PC-3 (cell line): ENCODE measurements at places on chromosomes 11 and 22.
A peak's percentile ranks its signal among the peaks of the same experiment; 100 is the strongest.

DNA sequence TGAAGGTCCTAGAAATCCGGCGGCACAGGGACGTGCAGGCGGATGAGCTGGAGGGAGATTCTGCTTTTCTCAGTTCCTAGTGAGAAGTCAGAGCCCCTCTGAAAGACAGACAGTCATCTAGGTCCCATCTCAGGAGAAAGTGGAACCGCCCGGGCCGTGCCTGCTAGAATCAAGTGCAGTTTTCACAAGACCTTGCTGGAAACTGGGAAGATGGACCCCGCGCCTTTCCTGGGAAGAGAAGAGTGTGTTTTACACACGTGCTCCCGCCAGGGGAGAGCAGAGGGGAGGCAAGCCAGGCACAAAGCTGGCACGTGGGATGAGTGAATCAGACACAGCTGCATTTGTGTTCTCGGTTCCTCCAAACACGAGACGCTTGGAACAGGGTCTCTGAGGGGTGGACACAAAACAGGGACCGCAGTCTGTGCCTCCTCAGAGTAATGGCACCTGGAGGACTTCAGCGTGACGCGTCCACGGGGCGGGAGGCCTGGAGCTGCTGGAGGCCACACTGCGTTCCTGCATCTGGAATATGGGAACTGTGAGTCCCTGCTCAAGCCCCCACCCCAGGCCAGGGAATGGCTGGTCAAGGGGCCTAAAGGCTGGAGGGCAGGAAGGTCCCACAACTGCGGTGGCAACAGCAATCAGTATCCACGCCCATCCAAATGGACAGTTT, 218.3 kb downstream of the BRD1 start:
- DNase-seq, result no peak

- DNase-seq, result peak; percentile 42
Observed at GRCh38 chr22:44455151-44455962, 42.7 kb downstream of the RTL6 start.

GRCh38 chr11:63961608-63962412, 12.6 kb upstream of the COX8A start:
- DNase-seq, result no peak

DNA sequence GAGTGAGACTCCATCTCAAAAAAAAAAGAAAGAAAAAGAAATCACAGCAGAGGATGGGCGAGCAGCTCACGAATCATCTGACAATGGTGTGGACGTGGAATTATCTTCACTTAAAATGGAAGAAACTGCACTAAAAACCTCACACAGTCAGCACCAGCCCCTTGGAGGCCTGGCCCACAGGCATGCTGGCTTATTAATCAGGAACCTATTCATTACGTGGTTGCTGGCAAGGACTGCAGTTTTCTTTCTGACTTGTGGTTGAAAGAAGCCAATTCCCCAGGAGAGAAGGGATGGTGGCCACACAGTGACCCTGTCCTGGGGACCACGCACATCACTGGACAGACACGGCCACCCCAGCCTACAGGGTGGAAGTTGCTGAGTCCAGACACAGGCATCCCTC, 401.1 kb downstream of the CTTN start:
- peak; percentile 16 for DNase-seq

DNA sequence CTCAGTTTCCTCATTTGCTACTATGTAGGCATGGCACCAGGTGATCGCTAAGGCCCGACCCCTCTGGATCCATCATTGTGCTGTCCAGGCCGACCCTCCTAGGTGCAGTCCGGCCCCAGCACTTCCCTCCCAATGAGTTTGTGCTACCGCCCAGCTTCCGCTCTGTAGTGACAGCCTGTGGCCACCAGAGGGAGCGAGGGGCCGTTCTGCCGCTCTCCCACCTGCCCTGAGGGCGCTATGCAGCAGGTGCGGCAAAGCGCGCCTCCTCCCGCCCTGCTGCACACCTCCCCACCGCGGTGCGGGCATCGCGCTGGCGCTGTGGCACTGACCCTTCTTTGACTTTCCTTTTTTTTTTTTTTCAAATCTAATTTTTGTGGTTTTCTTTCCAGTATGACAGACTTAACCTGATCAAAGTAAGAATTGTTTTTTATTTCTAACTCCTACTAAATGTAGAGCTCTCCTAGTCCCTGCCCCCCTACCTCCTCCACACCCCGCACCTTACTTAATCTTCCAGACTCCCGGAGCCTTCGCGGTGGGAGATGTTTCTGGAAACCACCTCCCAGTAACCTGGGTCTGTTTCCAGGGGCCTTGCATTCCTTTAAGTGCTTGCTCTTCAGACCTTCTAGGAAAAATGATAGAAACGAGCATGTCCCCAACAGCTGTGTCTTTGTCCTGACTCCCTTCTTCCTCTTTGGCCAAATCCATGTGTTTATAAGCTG, 73.7 kb downstream of the SCN3B start:
- peak; percentile 86 for DNase-seq

- no peak for DNase-seq
Observed at GRCh38 chr11:1807264-1807995, 27.4 kb upstream of the SYT8 start.

- DNase-seq, result peak; percentile 54
Observed at GRCh38 chr11:127074151-127074761, 73.7 kb upstream of the KIRREL3 start.

DNA sequence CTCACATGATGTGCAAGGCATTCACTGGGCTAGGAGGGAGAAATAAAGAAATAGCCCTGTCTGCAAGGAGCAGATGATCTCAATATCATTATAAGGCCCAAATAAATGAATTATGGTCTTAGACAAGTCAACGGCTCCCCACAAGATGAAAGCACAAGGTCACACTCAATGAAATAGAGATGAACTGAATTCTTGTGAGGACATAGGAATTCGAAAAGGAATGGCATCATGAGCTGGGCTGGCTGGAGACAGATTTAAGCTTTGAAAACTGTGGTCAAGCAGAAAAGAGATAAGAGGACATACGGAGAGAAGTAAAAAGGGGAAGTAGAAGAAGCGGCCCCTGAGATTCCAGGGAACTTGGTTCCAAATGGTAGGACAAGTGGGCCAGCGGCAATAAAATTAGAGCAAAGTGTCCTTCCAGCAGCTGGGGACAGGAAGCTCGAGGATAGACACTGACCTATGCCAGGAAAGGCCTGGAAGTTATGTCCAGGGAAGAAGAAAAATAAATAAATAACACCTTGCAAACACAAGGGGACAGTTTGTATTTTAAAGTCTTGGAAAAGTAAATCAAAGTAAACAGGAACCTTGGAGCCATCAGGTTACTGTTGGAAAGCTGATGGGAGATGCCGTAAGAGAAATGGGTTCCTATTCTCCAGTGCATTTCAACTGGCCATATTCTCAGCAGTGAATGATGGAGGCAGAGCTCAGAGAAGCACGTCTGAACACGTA, 37.8 kb downstream of the GALNT18 start:
- no peak for DNase-seq

DNA sequence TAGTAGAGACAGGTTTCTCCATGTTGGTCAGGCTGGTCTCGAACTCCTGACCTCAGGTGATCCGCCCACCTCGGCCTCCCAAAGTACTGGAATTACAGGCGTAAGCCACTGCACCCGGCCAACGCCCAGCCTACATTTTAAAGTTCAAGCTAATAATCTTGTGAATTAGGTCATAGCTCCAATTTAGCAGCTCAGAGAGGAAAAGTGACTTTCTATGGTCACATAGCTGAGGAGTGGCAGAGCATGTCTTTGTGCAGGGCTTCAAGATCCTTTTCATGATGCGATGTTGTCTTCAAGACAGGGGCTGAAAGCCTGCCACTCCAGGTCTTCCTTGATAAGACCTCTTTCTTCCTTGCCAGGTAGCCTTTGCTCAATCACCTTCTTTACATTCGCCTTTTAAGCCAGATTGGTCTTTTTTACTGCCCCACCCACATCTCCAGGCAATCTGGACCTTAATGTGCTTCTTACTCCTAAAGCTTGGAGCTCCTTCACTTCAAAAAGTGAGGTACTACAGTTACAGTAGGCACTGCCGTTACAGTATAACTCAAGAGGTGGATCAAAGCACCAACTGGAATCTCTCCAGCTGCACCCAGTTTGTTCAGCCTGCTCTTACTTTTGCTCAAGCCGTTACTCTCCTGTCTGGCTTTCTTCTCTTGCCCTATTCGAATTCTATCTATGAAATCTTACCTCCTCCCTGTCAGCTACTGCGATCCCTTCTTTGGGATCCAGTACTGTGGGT, 18.2 kb downstream of the YWHAH start:
- DNase-seq, result no peak

GRCh38 chr22:36659762-36660509, 43.6 kb downstream of the CACNG2 start:
- peak; percentile 98 for DNase-seq

- peak; percentile 84 for DNase-seq
Observed at GRCh38 chr11:34302046-34302921, 55.5 kb downstream of the ABTB2 start.

DNA sequence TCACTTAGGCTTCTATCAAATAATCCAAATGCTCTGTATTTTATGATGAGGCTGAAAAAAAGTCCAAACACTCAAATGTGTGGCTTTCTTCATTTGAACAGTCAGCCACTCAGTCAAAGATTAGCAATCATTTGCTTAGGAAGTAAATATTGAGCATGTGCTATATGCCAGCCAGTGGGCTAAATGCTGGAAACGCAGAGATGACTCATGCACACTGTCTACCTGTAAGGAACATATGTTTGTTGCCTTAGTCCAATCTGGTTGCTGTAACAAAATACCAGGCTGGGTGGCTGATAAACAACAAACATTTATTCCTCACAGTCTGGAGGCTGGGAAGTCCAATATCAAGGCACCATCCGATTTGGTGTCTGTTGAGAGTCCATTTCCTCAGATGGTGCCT, 617.3 kb downstream of the NTM start:
- peak; percentile 18 for DNase-seq

GRCh38 chr11:13429836-13430235, 33.2 kb downstream of the BTBD10 start:
- no peak for DNase-seq

- DNase-seq, result peak; percentile 65
Observed at GRCh38 chr11:128848815-128849455, 18.2 kb downstream of the KCNJ1 start.

- DNase-seq, result no peak
Observed at GRCh38 chr22:23856721-23857605, 712 bp upstream of the SLC2A11 start.

DNA sequence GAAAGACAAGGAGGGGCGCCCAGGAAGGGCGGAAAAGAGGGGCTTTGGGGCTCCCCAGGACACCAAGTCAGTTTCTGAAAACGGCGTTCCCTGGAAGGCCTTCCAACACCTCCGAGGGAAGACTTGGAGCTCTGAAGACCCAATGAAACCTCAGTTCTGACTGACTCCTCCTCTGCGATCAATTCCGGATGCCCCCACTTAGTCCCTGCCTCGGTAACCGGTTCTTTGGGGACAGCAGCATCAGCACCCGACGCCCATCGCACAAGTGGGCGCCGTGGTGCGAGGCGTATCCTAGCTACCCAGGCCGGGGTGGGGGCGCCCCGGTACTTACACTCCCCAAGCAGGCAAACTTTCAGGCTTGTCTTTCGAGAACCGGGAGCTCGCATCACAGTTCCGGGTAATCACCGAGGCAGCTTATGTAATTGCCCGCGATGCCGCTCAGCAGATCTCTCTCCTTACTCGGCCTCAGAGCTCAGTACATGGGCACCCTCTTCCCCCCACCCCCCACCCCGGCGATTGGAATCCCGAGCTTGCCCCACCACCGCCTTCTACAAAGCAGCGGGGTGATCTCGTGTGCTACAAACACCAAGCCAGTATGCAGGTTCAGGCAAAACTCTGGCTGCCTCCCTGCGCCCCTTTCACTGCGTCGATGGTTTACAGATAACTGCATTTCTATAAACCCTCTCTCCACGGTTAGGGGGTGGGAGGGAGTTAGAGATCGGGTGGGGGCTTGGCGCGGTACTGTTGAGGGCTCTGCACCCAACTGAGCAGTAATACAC, 2.0 kb downstream of the TENM4 start:
- no peak for DNase-seq
